GM12892 (cell line): ENCODE measurements at places on chromosomes 12 and 14.

- no peak for DNase-seq
These were observed 226.8 kb downstream of the AEBP2 start for GRCh38 chr12:19666070-19666469.

DNA sequence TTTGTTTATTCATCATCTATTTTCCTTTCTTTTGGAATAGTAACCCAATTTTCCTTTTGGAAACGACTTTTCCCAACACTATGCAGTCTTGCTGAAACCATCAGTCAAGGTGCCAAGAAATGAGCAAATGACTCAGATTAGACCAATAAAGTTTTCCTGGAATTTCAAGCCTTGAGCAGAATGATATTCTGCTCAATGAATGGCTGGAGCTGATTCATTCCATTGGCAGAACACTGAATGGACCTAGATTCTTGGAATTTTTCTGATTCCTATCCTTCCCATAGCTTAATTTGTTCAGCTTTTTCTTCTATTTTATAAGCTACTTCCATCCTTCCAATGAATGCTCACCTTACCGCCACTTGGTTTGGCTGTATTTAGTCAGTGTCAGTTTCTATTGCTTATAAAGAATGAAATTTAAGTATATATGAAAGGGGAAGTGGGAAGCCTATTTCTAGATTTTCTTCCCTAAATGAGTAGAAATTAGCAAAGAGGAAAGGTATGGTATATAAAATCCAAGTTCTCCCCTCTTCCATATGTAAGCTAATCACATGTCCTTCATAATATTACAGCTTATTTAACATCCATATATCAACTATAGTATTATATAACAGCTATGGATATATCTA, 89.0 kb downstream of the C14orf39 start:
- no peak for DNase-seq

- DNase-seq = no peak
These were observed 148.9 kb upstream of the MAX start for GRCh38 chr14:65251213-65251612.

DNA sequence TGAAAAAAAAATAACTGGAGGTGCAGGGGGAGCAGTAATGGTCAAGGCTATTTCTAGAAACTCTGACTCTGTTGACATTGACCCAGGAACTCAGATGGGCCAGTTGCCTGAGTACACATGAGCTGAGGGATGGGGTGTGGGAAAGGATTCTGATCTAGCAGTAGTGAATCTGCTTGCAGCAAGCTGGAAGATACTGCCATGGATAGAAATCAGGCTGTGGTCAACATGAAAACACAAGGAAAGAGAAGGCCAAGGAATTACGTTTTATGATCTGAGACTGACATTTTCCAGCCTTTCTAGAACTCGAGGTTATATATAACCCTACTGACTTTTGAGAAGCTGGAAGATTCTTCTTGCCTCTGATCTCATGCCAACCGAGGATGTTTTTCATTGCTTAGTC, 90.0 kb downstream of the ANO6 start:
- DNase-seq = no peak

DNA sequence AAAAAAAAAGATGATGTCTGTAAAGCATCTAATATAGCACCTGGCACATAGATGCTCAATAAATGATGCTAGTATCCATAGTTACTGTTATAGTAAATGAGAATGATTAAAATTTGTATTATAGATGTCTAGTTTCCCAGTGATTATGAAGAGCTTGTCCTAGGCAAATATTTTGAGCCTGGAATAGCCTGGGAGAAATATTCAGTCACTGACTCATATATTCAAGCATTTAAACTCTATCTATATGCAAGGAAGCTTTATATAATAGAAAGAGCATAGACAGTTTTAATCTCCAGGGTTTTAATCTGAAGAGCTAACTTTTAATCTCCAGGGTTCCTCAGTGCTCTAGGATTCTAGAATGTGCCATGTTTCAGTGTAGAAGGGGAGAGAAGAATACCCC, 91.5 kb upstream of the VASH1 start:
- DNase-seq = no peak

- peak; percentile 29 for DNase-seq
These were observed 925 bp downstream of the DICER1 start for GRCh38 chr14:95156161-95157047.

DNA sequence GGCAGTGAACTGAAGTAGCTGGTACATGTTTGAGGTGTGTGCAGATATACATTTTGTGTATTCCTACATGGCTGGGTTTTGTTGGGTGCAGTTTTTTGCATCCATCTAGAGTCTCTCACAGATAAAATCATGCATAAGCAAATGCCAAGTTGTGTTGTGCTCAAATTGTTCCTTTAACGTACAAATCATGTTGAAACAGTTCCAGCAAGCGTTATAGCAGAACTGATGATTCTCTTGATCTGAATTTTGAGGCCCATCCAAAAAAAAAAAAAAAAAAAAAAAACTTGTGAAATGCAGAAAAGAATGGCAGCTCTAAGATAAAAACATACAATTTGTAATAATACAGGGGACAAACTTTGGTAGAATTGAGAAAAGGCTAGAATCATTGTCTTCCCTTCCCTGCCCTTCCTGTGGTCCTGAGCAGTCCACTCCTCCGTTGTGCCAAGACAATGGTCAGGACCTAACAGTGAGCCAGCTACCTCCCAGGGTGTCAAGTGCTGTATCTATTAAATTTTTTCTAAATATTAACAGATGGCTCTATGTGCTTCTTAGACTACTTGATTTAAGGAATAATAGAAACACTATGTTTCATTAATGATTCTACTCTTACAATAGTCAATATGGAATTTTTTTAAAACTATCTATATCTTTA, 122.1 kb downstream of the PLEKHA5 start:
- no peak for DNase-seq

- no peak for DNase-seq
These were observed 42.0 kb downstream of the RFLNA start for GRCh38 chr12:124336742-124337520.

- peak; percentile 70 for DNase-seq
These were observed 3.5 kb upstream of the TSPAN9 start for GRCh38 chr12:3073438-3074250.

- no peak for DNase-seq
These were observed 13.2 kb upstream of the CDH24 start for GRCh38 chr14:23070262-23071129.

DNA sequence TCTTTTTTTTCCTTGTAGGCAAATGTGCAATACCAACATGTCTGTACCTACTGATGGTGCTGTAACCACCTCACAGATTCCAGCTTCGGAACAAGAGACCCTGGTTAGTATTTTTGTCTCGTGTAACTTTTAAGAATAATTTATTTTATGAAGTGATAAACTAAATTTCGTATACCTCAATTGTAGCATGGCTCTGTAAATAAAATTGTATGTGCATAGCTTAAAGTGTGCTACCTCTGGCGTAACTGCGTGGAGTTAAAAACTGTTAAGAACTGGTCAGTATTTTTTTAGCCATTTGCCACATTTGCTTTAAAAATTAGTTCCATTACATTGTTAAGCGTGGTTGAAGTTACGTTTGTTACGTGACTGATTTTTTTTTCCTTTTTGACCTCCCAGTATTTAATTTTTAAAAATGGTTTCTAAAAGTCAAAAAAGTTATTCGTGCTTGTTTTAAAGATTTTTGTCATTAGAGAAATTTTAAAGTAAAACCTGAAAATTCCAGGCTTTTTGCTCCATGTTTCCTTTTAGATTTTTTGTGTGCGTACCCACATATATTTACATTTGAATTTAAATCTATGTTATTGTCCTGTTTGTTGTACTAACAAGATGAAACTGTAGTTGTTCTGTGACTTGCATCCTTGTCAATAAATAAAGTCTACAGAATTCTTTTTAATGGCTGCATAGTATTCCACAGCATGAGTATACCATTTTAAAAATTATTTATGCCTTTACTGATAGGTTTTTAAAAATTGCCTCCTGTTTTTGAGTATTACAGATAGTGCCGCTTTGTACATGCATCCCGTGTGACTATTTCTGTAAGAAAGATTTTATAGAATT, 1.4 kb downstream of the MDM2 start:
- no peak for DNase-seq
